Regular cardiac myocyte (primary cell): ENCODE measurements at places on chromosomes 3 and 15. TPM values are rescaled to one million over a fixed set of nuclear protein-coding genes. Genes with fewer than 3 reads are reported as not detected.

SLC12A1 gene
- total RNA-seq, result under 0.01 TPM in 1 of 2 replicates, not detected in the other

TNNC1 gene
- 0.96 and 2.5 TPM in 2 replicates for total RNA-seq

FRMD5 gene
- total RNA-seq, result 8.6 and 14.9 TPM in 2 replicates

A4GNT gene
- total RNA-seq, result not detected in 2 replicates

SPPL2A gene
- total RNA-seq, result 68.1 and 79.8 TPM in 2 replicates

PIERCE2 gene
- 2.1 and 4.2 TPM in 2 replicates for total RNA-seq

FANCD2OS gene
- total RNA-seq, result not detected in 2 replicates

SPRED1 gene
- total RNA-seq, result 58.6 and 80.3 TPM in 2 replicates

MESP1 gene
- total RNA-seq, result 0.19 and 0.28 TPM in 2 replicates

FBXL22 gene
- 0.58 and 2.0 TPM in 2 replicates for total RNA-seq

ZNF80 gene
- not detected in 2 replicates for total RNA-seq

SGO1 gene
- 0.56 and 9.8 TPM in 2 replicates for total RNA-seq

GUCA1C gene
- total RNA-seq, result not detected in 2 replicates

VPS18 gene
- 47.9 and 49.5 TPM in 2 replicates for total RNA-seq
